ENCODE measurements at places on chromosomes 5 and 9.

- no peak for DNase-seq
Observed at GRCh38 chr5:175282611-175283225, 161.3 kb downstream of the DRD1 start.

- no peak for DNase-seq
Observed at GRCh38 chr9:23672151-23672550, 153.9 kb downstream of the ELAVL2 start.

DNA sequence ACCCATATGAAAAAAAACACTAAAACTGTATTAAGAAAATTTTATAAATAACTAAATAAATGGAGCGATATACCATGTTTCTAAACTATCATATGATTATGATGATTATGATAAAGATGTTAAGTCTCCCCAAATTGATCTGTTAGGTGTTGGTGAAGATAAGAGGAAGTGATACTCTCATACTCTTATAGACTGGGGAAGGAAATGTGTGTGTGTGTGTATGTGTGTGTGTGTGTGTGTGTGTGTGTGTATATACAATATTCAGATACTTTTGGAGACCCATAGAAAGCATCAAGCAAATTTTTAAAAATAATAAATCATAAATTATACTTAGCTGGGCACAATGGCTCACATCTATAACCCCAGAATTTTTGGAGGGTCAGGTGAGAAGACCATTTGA lies 62.9 kb downstream of the TMEM232 start:
- no peak for DNase-seq

GRCh38 chr9:21607576-21607975 lies 125.5 kb upstream of the IFNE start:
- no peak for DNase-seq

DNA sequence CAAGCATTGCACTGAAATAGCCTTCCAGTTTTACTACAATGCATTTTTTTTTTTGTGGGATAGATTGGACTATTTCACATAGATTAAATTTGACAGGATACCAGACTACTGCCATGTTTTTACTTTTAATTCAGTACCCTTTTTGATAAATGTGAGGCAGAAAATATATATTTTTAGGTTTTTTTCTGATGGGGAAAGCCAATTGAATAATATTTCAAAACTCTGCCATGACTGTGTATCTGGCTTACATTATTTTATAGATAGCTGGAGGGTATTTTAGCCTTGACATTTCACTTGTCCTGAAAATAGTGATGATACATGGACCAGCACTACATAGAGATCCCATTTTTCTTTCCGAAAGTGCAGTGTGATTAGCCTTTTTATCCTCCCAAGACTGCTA lies 133.5 kb upstream of the PRR16 start:
- no peak for DNase-seq

GRCh38 chr9:82526577-82526976 lies 536.4 kb downstream of the RASEF start:
- no peak for DNase-seq

DNA sequence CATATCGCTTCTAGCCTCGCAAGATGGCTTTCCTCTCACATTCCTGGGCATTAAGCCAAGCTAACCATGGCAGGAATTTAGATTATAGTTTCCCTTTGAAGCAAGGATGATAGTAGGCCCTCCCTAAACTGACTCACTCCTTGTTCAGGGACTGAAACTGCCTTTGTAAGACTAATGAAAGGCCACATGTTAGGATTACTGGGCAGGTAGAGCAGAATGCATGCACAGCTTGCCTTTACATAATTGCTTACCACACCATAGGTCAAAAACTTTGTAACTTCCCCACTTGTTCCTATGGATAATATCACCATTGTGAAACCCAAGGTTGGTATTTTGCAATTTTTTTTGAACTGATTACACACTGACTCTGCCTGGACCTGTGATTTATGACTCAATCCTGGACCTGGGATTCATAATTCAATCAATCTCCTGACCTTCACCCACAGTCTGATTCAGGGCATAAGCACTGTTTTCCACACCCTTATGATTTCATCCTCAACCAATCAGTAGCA lies 41.0 kb upstream of the PRDM9 start:
- DNase-seq: no peak

DNA sequence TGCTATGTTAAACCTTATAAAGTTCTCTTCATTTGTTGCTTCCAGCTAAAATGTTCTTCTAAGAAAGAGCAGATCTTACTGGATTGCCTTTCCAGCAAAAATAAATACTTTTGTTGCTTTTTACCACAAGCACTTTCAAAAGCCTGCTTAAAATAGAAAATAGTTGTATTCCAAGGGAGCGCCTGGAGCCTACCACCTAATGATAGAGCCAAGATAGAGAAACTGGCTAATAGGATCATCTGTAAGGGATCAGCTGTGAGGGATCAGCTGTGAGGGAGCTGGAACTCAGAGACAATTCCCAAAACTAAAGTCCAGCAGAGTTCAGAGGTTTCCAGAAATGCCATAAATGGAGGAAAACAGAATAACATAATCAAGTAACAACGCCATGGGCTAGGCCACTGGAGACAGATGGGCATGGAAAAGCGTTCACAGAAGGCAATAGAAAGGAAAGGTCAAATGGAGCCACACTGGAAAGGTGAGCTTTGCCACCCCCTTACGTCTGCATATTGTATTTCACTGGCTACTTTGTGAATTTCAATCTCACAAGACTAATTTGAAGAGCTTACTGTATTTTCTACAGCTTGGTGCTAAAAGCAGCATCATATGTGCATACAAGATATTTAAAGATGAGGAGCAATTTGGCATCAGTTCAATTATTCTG lies 140.6 kb upstream of the TLE4 start:
- no peak for DNase-seq

GRCh38 chr5:81922854-81923279 lies 49.0 kb upstream of the ATG10 start:
- no peak for DNase-seq

GRCh38 chr5:80967500-80968181 lies 7.5 kb downstream of the RASGRF2 start:
- DNase-seq: no peak

DNA sequence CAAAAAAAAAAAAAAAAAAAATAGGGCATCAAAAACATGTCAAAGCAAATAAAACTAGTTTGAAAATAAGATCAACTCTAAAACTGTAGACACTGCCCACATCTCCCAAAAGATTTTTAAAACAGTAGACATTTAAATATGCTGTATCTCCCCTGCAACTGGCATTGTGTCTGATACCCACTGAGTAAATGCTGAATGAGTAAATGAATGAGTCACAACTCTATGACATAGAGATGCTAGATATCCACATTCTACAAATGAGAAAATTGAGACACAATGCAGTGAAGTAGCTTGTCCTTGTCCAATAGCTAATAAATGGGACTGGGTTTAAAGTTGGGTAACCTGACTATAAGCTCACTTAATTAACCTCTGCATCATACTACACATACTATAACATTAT lies 14.1 kb upstream of the MAP1B start:
- no peak for DNase-seq

DNA sequence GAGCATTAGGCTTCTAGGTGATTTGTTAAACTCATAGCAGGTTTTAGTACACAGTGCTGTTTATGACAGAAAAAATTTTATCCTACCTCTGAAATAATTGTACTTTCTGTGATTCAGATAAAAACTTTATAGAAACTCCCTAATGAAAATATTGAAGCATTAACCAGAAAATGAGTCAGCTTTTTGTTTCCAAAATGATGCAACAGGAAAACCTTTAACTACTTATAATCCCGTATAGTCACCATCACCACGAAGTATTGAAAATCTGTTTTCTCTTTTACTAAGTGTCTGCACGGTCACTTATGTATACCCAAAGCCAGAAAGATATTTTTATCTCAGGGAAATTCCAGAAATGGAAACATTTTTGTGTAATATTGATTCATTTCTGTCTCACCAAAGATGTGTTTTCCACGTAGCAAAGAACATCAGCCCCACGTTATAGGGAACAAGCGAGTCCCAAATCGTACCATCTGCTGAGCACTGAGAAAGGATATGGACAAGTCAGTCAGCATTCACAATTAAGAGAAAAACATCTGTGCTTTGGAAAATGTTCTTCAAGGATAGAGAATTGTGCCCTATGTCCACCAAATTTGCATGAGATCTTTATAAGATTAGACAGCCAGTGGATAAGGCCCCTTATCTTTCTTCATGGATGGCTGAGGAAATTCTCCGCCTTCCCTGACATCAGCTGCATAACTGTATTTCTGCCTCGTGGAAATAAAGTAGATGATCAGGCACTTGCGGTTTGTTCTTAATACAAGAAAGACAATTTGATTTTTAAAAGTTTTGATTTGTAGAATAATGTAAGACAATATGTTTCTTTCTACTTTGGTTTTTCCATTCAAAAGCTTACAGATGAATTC lies 41.9 kb downstream of the TNFAIP8 start:
- no peak for DNase-seq

- DNase-seq: no peak
Observed at GRCh38 chr5:98940581-98940980, 11.8 kb upstream of the CHD1 start.

- no peak for DNase-seq
Observed at GRCh38 chr5:180401229-180401907, 48.2 kb upstream of the GFPT2 start.

All from activated T-helper 9 cell treated with anti-CD3 and anti-CD28 coated beads, Interleukin-2, amount 50 U/mL, for 16 hours (primary cell).